Skin of body (tissue), 3 donors: ENCODE measurements at places on chromosomes 13 and 19. TPM values are rescaled to one million over a fixed set of nuclear protein-coding genes. Genes with fewer than 3 reads are reported as not detected.

The PRKCG gene
- total RNA-seq = 0.20 TPM

The SBK3 gene
- total RNA-seq = not detected

- DNase-seq = no peak
These were observed at the start of gene POU4F1 for GRCh38 chr13:78603240-78603957. TSS of gene POU4F1 (minus strand) at chr13:78603552. CDS start at chr13:78603326, 226 bp downstream.

- DNase-seq = no peak
These were observed 125.2 kb downstream of the RAB20 start for GRCh38 chr13:110436276-110436675.

- DNase-seq = no peak
These were observed 546.6 kb downstream of the DACH1 start for GRCh38 chr13:71320452-71320851.

The SYNE4 gene
- not detected for total RNA-seq

- no peak for DNase-seq
These were observed 4.6 kb upstream of the EPS15L1 start for GRCh38 chr19:16476401-16476800.

The ADAMTSL5 gene
- 3.1 TPM for total RNA-seq

The NLRP9 gene
- not detected for total RNA-seq

DNA sequence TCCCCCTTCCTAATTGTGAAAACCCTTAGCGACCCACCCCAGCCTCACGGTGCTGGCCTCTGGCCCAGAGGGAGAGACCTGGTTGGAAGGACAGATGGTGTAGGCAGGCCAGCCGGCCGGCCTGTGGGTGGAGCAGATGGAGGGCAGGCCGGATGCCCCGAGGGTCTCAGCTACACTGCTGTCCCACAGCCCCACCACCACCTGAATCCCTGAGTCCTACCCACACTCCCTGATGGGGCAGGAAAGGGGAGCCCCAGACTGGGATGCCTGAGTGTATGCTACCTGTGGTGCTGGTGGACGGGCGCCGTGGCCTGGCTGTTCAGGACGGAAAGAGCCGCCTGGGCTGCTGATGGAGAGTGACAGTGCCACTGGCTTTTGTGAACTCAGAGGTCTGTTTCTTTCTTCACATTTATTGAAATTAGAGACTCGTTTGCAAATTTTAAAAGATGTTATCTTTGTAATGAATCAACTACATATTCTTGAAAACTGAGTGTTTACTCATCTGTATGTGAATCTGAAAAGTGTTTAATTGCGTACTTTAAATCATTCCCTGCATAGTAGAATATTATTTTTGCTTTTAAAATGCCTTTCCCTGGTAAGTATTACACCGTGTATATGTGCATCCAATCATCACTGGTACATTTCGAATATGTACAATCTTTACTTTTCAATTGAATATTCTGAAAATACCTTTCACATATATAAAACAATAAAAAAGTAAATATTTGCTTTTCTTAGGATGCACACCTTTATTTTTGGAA lies 35.7 kb downstream of the TFDP1 start:
- no peak for DNase-seq

GRCh38 chr19:48624791-48625723 lies 5.8 kb downstream of the SPHK2 start:
- no peak for DNase-seq

The PRR19 gene
- total RNA-seq = 0.20 TPM

The PLPP2 gene
- 5.1 TPM for total RNA-seq
